ENCODE measurements at places on chromosomes 3 and 15. TPM values are rescaled to one million over a fixed set of nuclear protein-coding genes. Genes with fewer than 3 reads are reported as not detected.

DNA sequence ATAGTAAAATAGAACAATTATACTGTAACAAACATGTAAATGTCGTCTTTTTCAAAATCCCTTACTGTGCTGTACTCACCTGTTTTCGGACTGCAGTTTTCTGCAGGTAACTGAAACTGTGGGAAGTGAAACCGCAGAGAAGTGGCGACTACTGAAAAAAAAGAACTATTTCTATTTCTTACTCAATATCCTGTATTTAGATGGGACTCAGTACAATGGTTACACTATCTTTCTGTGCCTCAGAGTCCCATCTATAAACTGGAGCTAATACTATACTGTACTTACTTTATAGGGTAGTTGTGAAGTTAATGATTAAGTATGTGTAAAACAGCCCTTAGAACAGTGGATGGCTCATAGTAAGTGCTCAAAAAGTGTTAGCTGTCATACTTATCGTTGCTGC lies 14.3 kb upstream of the P2RY12 start:
- DNase-seq = no peak

DNA sequence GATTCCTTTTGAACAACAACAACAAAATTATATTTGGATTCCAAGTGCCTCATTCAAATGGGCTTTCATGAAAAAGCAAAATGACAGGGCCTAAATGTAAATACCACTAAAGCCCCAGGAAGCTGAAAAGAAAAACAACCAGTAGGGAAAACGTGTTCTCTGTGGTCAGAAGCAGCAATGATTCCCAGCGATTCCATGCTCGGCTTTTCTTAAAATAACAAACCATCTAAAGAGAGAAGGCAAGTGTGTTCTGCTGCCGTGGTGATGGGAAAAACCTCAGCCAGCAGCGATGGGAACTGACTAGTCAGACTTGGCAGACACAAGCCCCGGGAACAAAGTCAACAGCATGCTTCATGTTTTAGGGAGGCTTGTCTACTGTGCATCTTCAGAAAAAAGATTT lies 153.6 kb downstream of the TNIK start:
- no peak for DNase-seq

GRCh38 chr3:137294839-137295238 lies 337.1 kb downstream of the IL20RB start:
- no peak for DNase-seq

Gene PHLDB2
- polyA plus RNA-seq = 90.9 TPM

Gene EIF4E3
- 13.1 TPM for polyA plus RNA-seq
